ENCODE measurements at places on chromosomes 1 and 21.

GRCh38 chr1:235067396-235068157 is 61.1 kb downstream of the TOMM20 start:
- ATAC-seq: peak; percentile 87

- ATAC-seq: no peak
Measured at GRCh38 chr1:61925591-61926298, 183.5 kb downstream of the PATJ start.

GRCh38 chr1:18234790-18235242 is 127.2 kb downstream of the IGSF21 start:
- ATAC-seq: no peak

DNA sequence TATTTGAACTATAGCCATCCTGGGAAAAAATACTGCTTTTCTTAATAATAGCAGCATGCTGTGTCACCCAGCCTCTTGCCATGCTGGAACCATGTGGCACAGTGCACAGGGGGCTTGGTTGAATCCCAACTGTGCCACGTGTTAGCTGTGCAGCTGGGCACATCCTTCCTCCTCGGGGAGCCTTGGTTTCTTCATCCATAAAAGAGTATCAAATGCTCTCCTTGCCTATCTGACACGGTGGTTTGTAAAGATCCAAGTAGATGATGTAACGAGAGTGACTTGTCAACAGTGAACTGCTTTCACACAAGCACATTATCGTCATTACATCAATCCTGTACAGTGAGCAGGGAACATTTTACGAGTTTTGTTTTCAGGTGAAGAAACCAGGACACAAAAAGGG is 24.4 kb downstream of the VASH2 start:
- ATAC-seq: no peak

- ATAC-seq: no peak
Measured at GRCh38 chr1:84957966-84958365, 38.9 kb downstream of the MCOLN2 start.

DNA sequence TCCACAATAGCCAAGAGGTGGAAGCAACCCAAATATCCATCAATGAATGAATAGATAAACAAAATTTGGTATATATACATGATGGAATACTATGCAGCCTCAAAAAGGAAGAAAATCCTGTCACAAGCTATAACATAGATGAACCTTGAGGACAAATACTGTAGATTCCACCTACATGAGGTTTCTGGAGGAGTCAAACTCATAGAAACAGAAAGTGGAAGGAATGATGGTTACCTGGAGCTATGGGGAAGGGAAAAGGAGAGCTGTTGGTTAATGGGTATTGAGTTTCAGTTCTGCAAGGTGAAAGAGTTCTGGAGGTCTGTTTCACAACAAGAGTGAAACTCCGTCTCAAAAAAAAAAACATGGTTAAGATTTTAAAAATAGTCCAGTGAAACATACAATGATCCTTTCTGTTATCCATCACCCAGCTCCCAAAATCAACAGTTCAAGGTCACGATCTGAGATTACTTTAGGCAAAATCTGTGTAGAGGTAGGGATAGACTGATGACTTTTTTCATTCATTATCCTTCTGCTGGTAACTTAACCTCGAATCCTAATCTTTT is 80.8 kb upstream of the HNRNPU start:
- ATAC-seq: no peak

DNA sequence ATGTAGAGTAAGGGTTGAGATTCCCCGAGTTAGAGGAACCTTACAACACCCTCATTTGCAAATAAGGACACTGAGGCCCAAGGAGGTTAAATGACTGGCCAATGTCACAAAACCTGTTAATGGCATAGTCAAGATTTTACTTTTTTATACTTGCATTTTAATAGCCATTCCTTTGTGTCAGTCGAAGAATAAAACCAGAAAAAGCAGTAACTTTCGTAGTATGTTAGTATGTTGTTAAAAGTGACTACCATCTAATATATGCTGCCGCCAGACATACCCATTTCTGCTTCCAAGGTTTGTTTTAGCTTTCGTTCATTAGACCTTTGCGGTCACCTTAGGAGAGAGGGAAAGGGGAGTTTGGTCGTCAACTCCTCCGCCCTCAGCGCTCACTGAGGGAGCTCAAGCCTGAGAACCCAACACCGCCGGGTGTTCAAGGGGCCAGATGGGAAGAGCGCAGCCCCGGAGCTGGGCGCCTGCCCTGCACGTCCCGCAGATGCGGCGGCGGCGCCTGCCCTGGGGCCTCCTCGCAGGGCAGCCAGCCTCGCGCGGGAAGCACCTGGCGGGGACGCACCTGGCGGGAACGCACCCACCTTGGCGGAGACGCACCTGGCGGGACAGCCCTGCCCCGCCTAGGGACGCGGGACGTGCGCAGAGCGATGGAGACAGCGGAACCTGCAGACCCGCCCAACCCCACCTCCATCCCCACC is 466 bp downstream of the VPS26C start:
- ATAC-seq: no peak

GRCh38 chr1:192766009-192766625 is 42.7 kb upstream of the RGS2 start:
- no peak for ATAC-seq

- ATAC-seq: no peak
Measured at GRCh38 chr1:180680558-180681144, 48.8 kb downstream of the XPR1 start.

GRCh38 chr1:214516434-214517326 is 34.7 kb downstream of the PTPN14 start:
- ATAC-seq: no peak

DNA sequence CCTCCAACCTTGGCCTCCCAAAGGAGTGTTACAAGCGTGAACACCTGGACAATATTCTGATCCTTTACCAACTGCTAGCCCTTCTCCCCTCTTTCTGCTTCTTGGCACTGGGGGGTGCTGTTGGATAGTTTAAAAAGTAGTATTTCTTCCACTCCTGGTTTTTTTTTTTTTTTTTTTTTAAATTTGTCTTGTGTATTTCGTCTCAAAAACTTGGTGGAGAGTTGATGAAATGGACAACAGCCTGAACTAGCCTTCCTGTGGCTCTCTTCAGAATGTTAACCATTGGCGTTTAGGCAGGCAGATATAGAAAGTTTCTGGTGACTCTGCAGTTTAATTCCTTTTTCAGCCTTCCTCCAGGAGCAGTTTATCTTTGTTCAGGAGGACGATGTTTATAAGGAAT is 69.7 kb upstream of the USP24 start:
- ATAC-seq: peak; percentile 51

DNA sequence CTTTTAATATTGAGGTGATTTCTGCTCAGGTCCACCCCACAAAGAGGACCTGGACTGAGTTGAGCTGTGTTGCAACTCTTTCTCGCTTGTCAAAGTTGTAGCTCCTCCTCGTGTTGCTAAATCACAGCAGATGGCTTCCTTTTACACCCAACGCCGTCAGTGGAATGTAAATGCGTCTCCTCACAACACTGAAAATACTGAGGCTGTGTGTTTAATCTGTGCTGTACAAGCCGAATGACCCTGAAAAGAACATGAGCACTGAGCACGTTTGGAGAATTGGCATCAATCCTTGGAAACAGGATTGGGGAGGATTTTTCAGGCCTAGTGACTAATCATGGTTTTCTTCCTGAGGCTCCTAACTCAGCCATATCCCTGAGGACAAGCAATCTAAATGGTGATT is 196.0 kb downstream of the CRB1 start:
- peak; percentile 79 for ATAC-seq

DNA sequence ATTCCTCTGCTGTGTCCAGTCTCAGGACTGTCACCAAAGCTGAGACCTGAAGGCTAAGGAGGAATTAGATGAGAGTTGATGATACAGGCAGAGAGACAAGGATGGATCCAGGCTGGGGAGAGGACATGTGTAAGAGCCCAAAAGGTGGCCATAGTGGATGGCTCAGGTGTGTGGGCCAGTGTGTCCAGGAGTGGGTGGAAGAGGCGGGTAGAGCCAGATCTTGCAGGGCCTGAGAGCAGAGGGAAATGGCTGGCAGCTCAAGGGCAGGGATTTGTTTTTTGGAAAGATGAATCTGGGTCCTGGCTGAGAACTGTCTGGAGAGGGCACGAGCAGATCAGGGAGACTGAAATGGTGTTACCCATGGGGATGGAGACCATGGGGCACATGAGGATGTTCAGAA is 38.1 kb downstream of the AZIN2 start:
- no peak for ATAC-seq

DNA sequence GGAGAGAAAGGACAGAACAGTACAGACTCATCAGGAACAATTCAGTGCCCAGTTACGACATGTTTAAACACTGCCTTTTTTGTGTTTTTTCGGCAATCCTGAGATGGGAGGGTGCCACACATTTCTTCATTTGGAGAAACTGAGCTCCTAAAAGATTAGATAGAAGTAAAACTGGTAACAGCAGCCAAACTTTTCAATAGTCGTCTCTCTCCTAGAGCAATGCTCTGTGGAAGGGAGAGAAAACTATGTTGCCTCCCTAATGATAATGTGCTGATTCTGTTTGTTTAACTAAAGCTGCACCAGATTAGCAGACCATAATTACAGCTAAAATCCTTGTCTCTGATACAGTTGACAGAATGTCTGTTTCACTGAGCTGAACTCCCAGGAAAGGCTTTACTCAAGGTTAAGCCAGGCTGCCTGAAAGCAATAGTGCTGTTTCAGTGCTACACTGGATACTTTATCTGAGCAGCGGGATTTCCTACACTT is 76.2 kb upstream of the CXADR start:
- ATAC-seq: no peak

GRCh38 chr1:205108464-205108863 is 13.3 kb downstream of the RBBP5 start:
- no peak for ATAC-seq

DNA sequence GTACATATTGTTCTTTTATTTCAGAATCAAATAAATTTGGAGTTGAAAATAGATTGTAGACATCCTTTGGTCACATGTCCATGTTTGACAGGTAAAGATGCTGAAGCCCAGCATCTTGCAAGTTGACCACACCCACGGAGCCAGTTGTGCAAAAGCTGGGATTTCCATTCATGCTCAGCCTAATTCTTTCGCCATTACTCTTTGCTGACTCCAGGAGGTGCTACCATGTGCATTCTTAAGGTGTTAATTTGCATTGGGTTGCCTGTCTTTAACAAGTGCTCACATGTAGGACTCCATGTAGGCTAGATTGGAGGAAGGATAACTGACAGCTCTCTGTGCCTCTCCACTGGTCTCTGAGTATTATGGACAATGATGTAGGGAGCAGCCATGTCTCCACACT is 660.7 kb downstream of the LMO4 start:
- no peak for ATAC-seq

GRCh38 chr1:55725378-55725777 is 510.2 kb upstream of the USP24 start:
- no peak for ATAC-seq

DNA sequence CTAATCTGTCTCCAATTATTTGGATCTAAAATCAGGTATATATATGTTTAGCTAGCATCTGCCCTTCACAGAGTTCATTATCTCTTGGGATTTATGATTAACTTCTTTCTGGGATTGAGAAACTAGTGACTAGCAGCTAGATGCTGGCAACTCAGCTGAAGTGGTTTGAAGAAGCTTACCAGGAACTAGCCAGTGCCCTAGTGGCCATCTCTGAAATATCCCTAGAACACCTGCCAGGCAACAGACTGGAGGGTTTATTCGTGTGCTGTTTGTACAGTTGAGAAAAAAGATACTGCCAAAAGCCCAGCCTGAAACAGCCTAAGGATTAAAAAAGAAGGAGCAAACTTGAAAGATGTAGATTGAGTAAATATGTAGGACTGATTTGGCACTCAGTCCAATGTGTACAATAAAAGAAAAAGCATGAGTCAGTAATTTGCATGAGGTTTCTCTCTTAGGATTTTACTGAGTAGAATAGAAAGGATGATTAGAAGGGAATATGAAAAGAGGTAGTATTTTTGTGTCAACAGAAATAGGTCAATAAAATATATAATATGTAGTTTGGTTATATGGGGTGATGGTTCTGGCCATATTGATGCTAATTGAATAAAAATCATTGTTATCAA is 1144.6 kb upstream of the ADGRL2 start:
- ATAC-seq: no peak

DNA sequence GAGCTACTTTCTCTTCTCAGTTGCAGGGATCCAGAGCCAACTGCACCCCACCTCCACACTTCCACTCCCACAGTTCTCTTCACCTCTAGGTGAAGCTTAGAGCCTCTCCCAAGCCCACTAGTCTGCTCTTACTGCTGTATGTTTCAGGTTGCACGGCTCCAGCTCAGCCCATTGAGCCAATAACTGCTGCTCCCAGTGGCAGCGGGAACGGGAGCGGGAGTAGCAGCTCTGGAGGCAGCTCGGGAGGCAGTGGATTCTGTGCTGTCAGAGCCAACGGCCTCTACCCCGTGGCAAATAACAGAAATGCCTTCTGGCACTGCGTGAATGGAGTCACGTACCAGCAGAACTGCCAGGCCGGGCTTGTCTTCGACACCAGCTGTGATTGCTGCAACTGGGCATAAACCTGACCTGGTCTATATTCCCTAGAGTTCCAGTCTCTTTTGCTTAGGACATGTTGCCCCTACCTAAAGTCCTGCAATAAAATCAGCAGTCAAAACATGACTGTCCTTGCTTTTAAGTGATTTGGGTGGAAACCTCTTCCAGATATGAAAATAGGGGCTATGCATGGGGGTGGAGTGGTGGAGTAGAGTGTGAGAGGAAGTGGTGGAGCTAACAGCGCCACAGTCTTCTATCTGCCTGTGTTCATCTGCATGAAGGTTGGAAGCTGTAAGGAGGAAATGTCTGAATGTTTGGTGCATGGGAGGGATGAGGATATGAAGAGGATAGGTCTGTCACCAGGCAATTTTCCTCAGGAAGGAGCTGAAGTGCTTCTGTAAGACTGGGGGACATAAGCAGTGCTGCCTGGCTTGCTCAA is 29.6 kb downstream of the CHIA start:
- no peak for ATAC-seq

GRCh38 chr1:55375617-55376258 is 160.6 kb upstream of the USP24 start:
- ATAC-seq: no peak

DNA sequence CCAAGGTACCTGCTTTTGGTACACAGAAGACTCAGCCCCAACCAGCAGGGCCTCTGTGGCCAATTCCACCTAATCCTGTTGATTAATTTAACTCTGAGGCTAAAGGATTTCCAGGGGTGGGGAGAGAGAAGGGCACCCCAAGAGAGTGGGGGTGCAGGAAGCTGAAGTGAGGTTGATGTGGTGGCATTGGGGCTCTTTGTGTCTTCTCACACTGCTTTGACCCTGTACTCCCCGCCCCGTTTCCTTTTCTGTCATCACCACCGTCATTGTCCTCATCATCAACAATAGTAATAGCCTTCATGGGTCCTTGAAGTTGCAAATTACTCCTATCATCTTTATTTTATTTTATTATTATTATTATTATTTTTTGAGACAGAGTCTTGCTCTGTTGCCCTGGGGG is 55.9 kb downstream of the PAX7 start:
- ATAC-seq: no peak

DNA sequence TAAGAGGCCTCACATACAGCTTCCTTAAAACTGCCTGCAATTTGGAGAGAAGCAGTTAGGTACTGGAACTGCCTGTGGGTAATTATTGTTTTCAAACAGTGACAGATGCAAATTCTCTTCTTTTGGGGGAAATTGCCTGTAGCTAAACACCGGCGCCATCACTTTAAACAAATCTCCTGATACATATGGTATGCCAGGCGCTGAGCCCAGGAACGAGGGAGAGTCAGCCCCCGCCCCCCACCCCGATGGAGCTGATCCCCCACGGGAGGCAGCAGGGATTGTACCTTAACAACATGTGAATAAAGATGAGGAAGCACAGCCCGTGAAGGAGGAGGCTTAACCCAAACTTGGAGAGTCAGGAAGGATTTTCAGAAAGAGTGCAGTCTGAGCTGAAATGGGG is 7.1 kb downstream of the TMEM51 start:
- no peak for ATAC-seq

- no peak for ATAC-seq
Measured at GRCh38 chr21:39168800-39169199, 14.5 kb downstream of the PSMG1 start.

Measured in gastroesophageal sphincter (tissue), 4 donors.